ENCODE measurements at places on chromosomes 3 and 15.

- peak; percentile 42 for DNase-seq
Observed at GRCh38 chr3:9769426-9770275, at the start of gene CAMK1. CAMK1 (minus strand) TSS chr3:9769947; CDS start chr3:9767749, 2,198 bp downstream.

DNA sequence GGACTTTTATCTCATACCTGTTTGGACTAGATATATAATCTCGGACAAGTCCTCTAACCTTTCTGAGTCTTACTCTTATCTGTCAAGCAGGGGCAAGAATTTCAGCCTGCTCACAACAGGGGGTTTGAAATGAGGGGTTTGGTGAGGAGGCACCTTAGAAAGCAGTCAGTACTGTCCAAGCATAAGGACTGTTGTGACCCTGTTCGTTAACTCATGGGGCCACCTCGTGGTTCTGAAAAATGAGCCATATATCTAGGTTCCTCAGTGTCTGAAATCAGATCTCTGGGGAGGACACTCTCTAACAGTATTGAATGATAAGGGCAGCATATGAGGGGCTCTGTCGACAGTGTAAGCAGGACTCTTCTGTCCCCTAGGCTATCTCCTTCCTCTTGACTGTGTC, 7.2 kb upstream of the TIMP4 start:
- DNase-seq: no peak

GRCh38 chr3:16884748-16885592, at the start of gene PLCL2:
PLCL2 (plus strand) TSS chr3:16884955; CDS start chr3:16885040, 85 bp downstream.
- DNase-seq: peak; percentile 78

GRCh38 chr15:86555098-86555497, 475.4 kb downstream of the AGBL1 start:
- no peak for DNase-seq

DNA sequence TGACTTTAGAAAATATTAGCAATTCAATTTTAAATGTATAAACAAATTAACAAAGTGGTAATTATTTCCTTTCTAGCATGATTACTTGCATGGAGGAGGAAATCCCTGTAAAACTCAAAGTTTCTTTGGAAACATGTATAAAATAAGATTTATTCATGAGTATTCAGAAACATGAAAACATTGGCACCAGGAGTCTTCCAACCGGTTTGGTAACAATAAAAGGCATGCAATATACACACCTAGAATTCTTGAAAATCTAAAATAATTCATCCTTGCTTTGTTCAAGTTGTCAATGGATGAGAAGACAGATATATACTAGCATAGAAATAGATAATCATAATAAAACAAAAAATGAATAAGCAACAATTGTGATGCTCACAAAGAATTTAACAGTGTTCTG, 76.4 kb downstream of the ZPLD1 start:
- DNase-seq: no peak

GRCh38 chr15:70954733-70955132, 62.1 kb downstream of the LRRC49 start:
- no peak for DNase-seq

GRCh38 chr15:87213626-87214025, 1042.9 kb downstream of the NTRK3 start:
- DNase-seq: no peak

Measured in CD4-positive, alpha-beta memory T cell (primary cell).